ENCODE measurements at places on chromosomes 6 and 20.

- no peak for DNase-seq
Measured at GRCh38 chr20:35286077-35286898, 1.7 kb upstream of the EIF6 start.

GRCh38 chr6:3482869-3483268 is 26.0 kb upstream of the SLC22A23 start:
- no peak for DNase-seq

DNA sequence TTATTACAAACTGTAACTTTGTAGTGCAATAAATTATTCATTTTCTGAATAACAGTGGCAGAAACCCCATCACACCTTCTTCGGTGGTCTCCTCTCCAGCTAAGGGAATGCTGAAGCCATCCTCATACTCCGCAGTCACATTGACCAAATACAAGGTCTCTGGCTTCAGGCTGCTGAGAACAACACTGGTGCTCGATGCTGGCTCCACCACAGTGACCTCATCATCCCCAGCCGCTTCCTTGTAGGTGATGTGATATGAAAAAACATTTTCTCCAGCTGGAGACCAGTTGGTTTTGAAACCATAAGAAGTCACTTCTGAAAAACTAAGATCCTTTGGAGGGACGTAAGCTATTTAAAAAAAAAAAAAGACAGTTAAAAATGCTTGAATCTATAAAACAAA is 25.0 kb downstream of the COL12A1 start:
- no peak for DNase-seq

DNA sequence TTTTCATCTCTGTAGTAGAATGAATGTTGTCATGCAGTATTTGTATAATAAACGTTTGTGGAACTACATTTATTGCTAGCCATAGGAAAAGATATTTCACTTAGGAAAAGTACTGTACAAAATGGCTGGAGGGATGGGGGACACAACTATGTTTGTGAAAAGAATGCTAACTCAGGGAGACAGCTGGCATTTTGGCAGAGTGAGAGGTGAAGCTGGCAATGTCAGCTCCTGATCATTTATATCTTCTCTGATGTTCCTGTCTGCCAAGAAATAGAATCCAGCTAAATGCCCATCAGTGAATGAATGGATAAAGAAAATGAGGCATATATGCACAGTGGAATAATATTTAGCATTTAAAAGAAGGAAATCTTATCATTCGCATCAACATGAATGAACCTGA is 313.0 kb upstream of the IRAK1BP1 start:
- no peak for DNase-seq

DNA sequence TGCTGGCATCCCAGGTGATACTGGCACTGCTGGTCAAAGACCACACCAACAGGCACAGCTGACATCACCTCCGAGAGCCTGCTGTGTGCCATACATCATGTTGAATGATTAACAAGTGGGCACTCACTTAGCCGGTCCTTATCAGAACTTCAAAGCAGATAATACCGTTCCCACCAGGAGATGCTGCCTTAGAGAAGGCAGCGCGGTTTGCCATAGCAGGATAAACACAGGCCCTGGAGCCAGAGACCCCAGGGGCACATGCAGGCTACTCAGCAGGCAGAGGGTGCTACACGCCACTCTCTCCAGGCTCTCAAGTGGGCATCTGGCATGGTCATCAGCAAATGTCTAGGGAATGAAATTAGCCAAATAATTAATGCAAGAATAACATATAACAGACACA is 86.5 kb upstream of the CST7 start:
- DNase-seq: no peak

GRCh38 chr20:58084566-58084965 is 143.9 kb downstream of the ANKRD60 start:
- DNase-seq: no peak

DNA sequence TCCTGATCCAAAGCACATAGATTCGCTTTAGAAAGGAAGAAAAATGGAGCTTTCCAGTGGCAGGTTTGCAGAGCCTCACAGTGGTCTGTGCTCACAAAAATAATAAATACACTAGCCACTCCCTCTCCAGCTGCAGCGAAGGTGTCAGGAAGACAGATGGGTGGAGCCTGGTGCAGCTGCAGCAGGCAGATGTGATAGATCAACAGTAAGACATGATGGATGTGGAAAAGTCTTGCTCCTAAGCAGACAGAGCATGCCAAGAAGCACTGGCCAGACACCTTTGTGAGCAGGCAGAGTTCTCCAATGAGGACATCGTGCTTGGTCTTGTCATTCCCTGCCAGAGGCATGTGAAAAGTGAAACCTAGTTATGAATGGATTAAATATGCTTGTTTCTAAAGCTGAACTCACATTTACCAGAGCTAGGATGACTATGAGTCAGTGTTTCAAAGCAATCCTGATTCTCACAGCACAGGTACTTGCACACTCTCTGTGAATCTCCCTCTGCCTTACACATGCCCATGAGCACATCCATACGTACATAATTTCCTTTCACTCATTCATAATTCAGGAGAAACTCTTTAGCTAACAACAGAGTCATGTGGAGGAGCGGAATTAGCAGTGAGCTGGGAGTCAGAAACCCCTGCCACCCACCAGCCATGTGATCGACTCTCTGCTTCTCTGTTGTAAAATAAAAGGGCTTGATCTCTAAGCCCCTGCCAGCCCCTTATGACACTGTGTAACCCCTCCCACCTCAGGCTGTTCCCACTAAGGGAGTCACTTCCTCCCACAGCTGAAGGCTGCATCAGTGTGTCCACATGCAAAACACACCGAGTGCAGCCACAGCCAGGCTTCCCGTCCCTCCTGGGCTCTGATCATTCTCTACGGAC is 111.2 kb downstream of the SCML4 start:
- DNase-seq: peak; percentile 14

- no peak for DNase-seq
Measured at GRCh38 chr6:32113386-32114352, 4.5 kb upstream of the TNXB start.

DNA sequence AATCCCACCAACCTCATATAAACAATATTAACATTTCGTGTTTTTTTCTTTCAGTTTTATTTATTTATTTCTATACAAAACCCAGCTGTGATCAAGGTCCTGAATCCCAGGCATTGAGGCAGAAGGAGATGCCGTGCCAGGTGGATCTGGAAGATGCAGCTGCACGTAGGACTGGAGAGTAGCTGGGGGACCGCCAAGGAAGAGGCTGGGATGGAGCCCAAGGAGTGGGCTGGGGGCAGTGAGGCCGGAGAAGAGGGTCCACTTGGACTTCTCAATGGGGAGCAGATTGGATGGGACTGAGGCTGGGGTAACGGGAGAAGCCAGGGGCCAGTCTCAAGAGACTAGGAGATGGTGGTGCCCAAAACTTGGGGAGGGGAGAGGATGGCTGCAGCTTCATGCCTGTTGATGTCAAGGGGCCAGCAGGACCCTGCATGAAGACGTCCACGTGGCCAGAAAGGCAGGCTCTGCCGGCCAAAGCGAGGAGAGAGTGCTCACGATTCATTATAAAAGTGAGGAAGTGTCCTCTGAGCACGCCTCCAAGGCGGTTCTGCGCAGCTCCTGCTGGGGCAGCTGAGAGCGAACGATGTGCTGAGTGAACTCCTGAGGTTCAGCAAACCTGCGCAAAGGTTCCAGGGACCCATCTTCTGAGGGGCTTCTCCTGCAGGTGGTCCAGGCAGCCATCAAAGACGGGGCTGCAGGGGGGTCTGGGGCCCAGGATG is 110.3 kb downstream of the BMP7 start:
- DNase-seq: no peak

DNA sequence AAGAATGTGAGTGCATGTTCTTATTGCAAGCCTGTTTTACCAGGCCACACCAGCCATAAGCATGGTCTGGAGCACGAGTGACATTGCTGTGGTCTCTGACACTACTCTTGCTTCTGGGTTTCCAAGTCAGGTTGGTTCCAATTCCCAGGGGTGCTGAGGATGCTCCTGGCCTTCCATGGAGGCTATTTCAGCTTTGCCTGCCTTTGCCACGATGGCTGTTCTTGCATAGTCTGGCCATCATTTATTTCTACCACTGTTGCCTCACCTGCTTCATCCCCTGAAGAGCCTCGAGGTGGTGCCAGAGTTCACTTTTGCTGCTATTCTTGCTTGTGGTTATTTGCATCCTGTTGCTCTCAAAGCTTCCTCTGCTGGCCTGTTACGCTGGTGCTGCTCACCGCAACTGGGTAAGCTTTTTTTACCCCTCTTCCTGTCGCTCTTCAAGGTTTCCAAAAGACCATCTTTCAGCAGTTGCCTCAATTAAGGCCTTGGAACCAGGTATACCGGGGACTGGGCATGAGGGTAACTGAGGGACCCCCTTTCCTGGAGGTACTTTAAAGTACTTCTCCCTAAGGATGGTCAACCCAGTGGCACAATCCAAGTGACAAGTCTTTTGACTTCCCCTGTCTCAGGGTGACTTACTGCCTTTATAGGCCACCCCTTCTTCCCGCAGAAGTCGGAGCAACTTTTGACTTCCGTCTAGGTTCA is 64.5 kb downstream of the AKAP7 start:
- DNase-seq: peak; percentile 99

GRCh38 chr6:68709882-68710281 is 74.8 kb downstream of the ADGRB3 start:
- DNase-seq: no peak

DNA sequence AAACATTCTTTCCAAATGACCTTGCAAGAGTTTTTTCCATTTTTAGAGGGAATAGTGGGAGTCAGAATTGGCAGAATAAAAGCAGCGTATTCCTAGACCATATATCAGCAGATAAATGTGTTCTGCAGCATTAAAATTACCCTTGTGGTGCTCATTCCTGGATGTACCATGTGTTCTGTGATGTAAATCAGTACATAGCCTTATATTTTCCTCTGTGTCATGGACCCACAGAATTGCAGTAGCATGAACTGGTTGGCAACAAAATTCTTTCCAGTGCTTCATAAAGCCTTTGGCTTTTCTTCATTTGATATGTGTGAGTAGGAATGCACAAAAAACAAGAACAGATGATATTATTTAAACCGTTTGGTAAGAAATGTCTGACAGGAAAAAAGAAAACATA is 32.5 kb downstream of the ANKEF1 start:
- DNase-seq: no peak

Data from Kasumi-1 (cell line).